Right lobe of liver (tissue), 6 donors: ENCODE measurements at places on chromosomes 5 and 9. TPM values are rescaled to one million over a fixed set of nuclear protein-coding genes. Genes with fewer than 3 reads are reported as not detected.

DNA sequence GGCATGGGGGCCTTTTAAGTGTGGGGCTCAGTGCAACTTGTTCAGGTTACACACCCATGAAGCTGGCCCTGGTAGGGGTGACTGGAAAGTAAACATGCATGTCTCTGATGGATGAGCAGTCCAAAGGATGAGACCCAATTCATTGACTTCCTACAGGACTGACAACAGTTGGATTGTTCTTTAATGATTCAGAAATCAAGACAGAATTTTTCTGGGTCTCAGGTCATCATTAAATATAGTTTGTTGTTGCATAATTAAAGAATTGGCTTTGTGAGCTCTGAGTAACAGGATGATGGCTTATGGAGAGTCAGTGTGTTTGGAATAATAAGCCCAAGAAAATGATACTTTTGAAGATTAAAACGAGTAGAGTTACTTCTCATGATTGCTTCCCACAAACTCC lies 604.2 kb upstream of the CLINT1 start:
- no peak overlapping the region for H3K4me3 ChIP-seq
- H3K4me1 ChIP-seq = no peaks in the 10 kb centered on the region
- DNase-seq = no peak
- no peaks in the 10 kb centered on the region for H3K36me3 ChIP-seq

GRCh38 chr5:78499485-78499884 lies 139.1 kb downstream of the SCAMP1 start:
- H3K27ac ChIP-seq = no peak overlapping the region
- H3K36me3 ChIP-seq = no peaks in the 10 kb centered on the region
- no peaks in the 10 kb centered on the region for H3K4me1 ChIP-seq
- DNase-seq = no peak
- H3K4me3 ChIP-seq = no peak overlapping the region

DNA sequence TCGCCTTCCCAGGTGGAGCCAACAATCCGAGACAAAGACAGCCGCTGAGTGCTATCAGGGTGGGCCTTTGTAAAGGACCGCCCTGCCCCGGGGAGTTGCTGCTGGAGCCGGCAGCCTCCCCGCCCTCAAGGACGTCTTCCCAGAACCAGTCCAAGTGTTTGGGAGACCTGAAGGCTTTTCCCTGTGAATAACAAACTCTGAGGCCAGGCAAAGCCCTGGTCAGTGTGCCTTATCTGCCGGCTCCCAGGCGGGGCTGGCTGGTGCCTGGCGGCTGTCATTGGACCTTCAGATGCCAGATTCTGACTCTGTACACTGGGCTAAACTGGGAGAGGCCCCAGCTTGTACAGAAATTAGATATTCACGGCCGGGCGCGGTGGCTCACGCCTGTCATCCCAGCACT lies 2.1 kb downstream of the SLC9A3 start:
- H3K4me1 ChIP-seq = no peaks in the 10 kb centered on the region
- no peak overlapping the region for H3K27ac ChIP-seq
- no peaks in the 10 kb centered on the region for H3K36me3 ChIP-seq
- no peak for DNase-seq
- no peak overlapping the region for H3K4me3 ChIP-seq

GRCh38 chr9:37906312-37907239 lies 2.6 kb upstream of the SLC25A51 start:
- no peaks in the 10 kb centered on the region for H3K27me3 ChIP-seq
- H3K4me1 ChIP-seq = peaks cover 30% of the 10 kb centered on the region
- H3K4me3 ChIP-seq = no peak overlapping the region
- H3K36me3 ChIP-seq = no peaks in the 10 kb centered on the region
- no peak overlapping the region for H3K27ac ChIP-seq

DNA sequence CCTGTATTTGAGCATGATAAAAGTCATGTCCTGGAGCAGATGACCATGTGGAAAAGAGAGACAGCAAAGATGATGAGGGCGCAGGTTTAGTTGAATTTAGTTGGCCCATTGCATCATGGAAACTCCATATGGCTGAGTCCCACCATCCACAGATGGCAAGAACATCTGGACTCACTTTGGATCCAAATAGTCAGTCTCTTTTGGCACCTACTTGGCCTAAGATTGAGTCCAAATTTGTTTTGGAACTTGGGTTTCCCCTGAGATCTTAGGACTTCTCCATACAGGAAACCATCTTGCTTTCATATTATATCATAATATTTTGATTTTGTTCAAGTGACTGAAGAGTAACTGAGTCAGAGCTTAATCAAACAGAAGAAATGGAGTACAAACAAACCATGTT lies 217.5 kb downstream of the DRD1 start:
- no peak overlapping the region for H3K27ac ChIP-seq
- no peak for DNase-seq
- no peaks in the 10 kb centered on the region for H3K36me3 ChIP-seq
- H3K4me1 ChIP-seq = no peaks in the 10 kb centered on the region

DNA sequence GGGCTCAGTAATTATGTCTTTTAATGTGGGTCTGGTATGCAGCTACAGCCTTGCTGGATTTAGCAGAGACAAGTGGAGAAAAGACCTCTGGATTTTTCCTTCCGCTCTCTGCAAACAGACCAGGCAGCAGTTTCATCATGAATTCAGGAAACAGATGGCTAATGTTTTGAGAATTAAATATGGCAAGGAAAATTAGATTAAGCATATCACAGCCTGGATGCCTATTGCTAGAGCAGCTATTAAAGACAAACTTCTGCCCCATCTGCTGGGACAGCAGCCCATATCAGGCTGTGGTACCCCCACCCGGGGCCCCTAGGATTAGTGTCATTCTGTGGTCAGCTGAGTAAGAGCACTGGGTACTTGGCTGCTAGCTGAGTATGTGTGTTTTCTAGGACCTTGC lies 6.2 kb downstream of the SKP2 start:
- H3K36me3 ChIP-seq = no peaks in the 10 kb centered on the region
- DNase-seq = no peak
- no peak overlapping the region for H3K27ac ChIP-seq

DNA sequence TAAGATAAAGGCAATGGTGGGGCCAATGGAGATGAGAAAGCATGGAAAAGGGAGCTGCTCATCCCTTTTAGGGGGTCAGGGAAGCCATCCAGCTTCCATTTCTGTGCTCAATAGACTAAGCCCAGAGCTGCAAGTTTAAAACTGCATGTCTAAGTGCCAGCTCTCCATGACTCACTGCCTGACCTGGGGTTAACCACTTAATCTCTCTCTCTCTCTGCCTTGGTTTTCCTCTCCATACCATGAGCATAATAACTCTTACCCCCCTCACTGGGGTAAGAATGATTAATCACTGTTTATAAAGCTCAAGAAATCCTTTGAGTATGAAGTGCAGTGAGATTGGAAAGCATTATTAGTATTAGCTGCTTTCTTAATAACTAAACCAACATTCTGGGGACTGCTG lies 1382.4 kb upstream of the WWC1 start:
- H3K4me3 ChIP-seq = no peak overlapping the region
- H3K4me1 ChIP-seq = no peaks in the 10 kb centered on the region
- no peak overlapping the region for H3K27ac ChIP-seq
- no peak for DNase-seq
- H3K36me3 ChIP-seq = no peaks in the 10 kb centered on the region
- no peaks in the 10 kb centered on the region for H3K27me3 ChIP-seq

SPACA9 gene
- 1.4 TPM for total RNA-seq

UGT3A2 gene
- not detected for total RNA-seq

DNA sequence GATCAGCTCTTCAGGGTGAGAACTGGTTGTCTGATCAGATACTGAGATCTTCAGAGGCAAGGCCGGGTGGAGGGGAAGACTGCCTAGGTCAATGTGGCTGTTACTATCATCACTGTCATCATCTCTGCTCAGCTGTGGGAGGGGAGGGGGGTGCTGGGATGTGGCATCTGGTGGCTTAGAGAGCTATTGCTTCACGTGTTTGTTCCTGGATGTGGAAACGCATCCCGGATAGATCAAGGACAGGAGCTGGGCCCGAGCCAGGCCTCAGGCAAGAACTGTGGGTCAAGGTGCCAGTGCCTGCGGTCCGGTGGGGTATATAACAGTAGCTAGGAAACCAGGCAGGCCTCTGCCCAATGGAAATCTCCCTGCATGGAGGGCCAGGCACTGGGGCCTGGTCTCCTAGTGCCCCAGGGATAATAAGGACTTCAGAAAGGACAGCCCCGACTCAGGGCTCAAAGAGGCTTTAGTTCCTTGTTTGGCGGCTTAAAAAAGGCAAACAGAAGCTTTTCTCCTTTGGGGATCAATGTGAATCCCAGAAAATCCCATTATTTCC lies 30.3 kb upstream of the TIFAB start:
- no peak overlapping the region for H3K4me3 ChIP-seq
- no peaks in the 10 kb centered on the region for H3K27me3 ChIP-seq
- peak; percentile 84 for DNase-seq
- no peaks in the 10 kb centered on the region for H3K4me1 ChIP-seq

NR2F1 gene
- total RNA-seq = 9.7 TPM

GRCh38 chr5:98750693-98751092 lies 22.8 kb upstream of the RGMB start:
- H3K27me3 ChIP-seq = no peaks in the 10 kb centered on the region
- H3K36me3 ChIP-seq = no peaks in the 10 kb centered on the region
- H3K4me3 ChIP-seq = no peak overlapping the region
- DNase-seq = no peak
- no peaks in the 10 kb centered on the region for H3K4me1 ChIP-seq

ITK gene
- 1.1 TPM for total RNA-seq

DRD1 gene
- total RNA-seq = 0.15 TPM

DNA sequence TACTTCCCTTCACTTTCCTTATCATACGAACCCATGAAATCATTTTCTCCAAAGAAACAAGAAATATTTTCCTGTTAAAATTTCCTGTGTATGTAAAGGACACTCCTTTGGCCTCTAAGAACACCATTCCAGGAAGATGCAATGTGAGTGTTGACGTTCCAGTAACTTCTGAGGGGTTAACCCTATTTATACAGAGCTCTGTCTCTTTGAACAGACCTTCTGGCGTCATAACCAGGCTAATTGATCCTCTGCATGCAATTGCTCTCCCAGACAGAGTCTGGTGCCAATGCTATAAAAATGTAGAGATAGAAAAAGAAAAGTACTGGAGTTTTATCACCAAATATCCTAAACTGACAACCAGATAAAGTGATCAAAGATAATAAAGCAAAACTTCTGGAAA lies 218.5 kb downstream of the TLE1 start:
- no peak for DNase-seq
- no peaks in the 10 kb centered on the region for H3K36me3 ChIP-seq
- H3K27me3 ChIP-seq = no peaks in the 10 kb centered on the region
- no peaks in the 10 kb centered on the region for H3K4me1 ChIP-seq

GRCh38 chr5:163303718-163304117 lies 133.7 kb upstream of the CCNG1 start:
- H3K27ac ChIP-seq = no peak overlapping the region
- H3K36me3 ChIP-seq = no peaks in the 10 kb centered on the region
- no peaks in the 10 kb centered on the region for H3K4me1 ChIP-seq
- no peak overlapping the region for H3K4me3 ChIP-seq
- no peaks in the 10 kb centered on the region for H3K27me3 ChIP-seq

DNA sequence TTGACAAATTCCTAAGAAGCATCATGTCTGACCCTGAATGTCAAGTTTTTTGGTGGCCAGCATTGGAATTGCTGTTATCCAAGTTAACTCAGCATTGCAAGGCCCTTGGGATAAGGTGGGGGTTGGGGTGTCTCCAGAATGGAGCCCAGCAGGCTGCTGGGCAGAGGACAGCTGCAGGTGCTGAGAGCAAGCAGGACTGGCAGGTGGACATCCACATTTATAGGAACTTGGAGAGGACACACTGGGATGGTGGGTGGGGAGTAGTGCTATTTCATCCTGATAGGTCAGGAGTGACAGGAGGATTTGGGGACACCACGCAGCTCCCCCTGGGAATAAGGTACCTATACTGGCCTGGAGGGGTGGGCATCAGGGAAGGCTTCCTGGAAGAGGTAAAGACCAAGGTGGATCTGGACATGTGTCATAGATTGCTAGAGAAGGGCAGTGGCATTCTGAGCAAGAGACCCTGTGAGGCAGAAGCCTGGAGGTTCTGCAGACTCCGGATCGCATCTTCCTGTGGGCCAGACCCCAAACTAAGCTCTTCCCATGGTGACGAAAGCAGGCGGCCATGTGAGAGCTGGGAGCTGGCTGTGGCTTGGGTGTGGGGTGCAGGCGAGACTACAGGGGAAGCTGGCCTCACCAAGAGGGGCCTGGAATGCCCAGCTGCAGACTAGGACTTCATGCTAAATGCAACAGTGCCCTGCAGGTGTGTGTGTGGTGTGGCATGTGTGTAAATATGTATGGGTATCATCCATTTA lies 148.1 kb downstream of the RGS3 start:
- H3K4me1 ChIP-seq = peaks cover 33% of the 10 kb centered on the region
- no peak overlapping the region for H3K27ac ChIP-seq
- H3K4me3 ChIP-seq = no peak overlapping the region
- DNase-seq = no peak
